MG63 (cell line): ENCODE measurements at places on chromosomes 12 and 14.
A peak's percentile ranks its signal among the peaks of the same experiment; 100 is the strongest.

DNA sequence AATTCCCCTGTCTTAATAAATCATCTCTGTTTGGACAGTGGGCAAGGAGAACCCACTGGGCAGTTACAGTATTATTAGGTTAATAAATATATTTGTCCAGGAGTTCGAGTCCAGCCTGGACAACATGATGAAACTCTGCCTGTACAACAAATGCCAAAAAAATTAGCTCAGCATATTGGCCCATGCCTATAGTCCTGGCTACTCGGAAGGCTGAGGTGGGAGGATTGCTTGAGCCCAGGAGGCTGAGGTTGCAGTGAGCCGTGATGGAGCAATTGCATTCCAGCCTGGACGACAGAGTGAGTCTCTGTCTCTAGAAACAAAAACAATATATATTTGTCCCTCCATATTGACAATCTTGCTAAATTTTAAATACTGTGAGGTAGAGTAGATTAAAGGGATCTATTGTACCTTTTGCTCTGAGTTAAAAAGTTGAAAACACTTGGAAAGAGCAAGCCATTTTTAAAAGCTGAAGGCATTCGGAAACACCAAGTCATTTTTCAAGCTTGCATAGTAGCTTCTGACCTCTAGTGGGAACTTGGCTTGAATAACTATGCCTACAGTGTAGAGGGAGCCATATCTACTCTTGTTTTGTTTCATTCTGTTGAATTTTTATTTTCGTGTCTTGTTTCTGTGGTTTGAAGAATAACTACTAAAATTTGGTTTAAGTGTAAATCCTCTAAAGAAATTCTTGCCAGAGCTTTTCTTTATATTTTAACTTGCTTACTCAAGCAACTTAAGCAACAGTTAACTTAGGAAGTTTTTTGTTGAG is 14.6 kb upstream of the EEA1 start:
- DNase-seq, result peak; percentile 12

- no peak for DNase-seq
Observed at GRCh38 chr12:132921685-132922084, 34.3 kb upstream of the CHFR start.

DNA sequence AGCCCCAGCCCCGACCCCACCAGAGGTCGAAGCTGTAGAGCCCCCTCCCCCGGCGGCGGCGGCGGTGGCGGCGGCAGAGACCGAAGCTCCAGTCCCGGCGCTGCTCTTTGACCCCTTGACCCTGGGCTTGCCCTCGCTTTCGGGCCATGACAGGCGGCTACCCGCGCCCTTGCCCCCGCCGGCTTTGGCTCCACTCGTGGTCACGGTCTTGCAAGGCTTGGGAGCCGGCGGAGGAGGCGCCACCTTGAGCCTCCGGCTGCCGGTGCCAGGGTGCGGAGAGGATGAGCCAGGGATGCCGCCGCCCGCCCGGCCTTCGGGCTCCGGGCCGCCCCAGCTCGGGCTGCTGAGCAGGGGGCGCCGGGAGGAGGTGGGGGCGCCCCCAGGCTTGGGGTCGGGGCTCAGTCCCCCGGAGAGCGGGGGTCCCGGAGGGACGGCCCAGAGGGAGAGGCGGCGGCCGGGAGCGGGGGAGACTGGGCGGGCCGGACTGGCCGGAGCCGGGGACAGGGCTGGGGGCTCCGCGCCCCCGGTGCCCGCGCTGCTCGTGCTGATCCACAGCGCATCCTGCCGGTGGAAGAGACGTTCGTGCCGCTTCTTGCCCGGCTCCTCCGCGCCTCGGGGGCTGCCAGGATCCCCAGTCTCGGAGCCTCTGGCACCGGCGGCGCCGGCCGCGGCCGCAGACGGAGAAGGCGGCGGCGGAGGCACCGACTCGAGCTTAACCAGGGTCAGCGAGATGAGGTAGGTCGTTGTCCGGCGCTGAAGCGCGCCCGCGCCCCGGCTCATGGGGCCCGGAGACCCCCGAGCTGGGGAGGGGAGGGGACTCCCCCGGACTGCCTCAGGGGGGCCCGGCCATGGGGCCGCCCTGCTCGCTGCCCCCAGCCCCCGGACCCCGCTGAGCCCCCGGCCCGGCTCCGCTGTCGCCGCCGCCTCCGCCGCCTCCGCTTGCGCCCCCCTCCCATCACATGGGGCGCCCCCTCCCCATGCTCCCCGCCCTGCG is 778 bp downstream of the AGAP2 start:
- DNase-seq, result no peak

- DNase-seq, result no peak
Observed at GRCh38 chr12:112282920-112283319, 99.3 kb downstream of the HECTD4 start.

DNA sequence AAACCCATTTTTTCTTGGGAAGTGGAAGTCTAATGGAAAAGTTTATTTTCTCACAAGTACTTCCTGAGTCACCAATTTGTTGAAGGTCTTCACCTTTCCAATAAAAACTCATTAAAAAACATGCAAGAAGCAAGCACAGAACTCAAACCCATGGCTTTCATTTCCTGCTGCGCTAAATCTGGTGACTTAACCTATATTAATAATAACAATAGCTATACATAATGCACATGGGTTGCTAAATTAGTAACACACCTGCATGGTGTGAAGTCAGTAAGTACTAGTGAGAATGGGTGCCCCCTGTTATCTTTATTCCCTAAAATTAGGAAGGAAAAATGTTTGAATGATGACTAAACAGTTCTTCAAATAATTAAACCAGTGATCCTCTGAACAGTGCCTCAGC is 52.3 kb downstream of the PPP2R5C start:
- no peak for DNase-seq

- no peak for DNase-seq
Observed at GRCh38 chr14:72303930-72304329, 371.7 kb downstream of the RGS6 start.
